ENCODE measurements at places on chromosomes 16 and 17. TPM values are rescaled to one million over a fixed set of nuclear protein-coding genes. Genes with fewer than 3 reads are reported as not detected.

GRCh38 chr16:3577302-3577752, at the start of gene NLRC3:
Gene NLRC3, minus strand, starts transcription at chr16:3577403. Its CDS starts 12,367 bp downstream, at chr16:3565036.
- peak within 1 kb of the TSS; percentile 76 for H3K27ac ChIP-seq
- H3K27me3 ChIP-seq: no peaks in the 10 kb centered on the region
- DNase-seq: peak; percentile 32
- H3K36me3 ChIP-seq: no peaks in the 10 kb centered on the region
- H3K4me3 ChIP-seq: peak within 1 kb of the TSS; percentile 98

The CEMP1 gene
- 0.16 TPM for total RNA-seq

DNA sequence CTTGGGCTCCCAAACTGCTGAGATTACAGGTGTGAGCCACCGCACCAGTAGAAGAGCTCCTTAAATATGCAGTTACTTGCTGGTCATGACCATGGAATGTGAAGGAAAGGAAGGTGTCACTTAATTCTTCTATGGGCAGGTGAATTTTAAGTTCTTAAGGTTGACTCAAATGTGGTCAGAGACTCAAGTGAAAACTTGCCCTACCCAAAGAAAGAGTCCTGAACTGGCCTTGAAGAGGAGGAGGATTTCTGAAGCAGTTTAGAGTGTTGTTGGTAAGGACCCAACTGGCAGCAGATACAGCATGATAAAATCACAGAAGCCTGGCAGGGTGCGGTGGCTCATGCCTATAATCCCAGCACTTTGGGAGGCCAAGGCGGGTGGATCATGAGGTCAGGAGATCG, 29.4 kb downstream of the CHD9 start:
- H3K27me3 ChIP-seq: no peaks in the 10 kb centered on the region
- no peak overlapping the region for H3K4me3 ChIP-seq
- no peaks in the 10 kb centered on the region for H3K36me3 ChIP-seq
- DNase-seq: no peak
- H3K27ac ChIP-seq: no peak overlapping the region

The ZC3H18 gene
- total RNA-seq: 91.4 TPM

GRCh38 chr17:7834542-7834956, 532 bp downstream of the KDM6B start:
- H3K27me3 ChIP-seq: peaks cover 5% of the 10 kb centered on the region
- peak overlapping the region; percentile 86 for H3K4me3 ChIP-seq
- no peaks in the 10 kb centered on the region for H3K36me3 ChIP-seq
- peaks cover 37% of the 10 kb centered on the region for H3K4me1 ChIP-seq
- DNase-seq: no peak
- peak overlapping the region; percentile 98 for H3K27ac ChIP-seq

DNA sequence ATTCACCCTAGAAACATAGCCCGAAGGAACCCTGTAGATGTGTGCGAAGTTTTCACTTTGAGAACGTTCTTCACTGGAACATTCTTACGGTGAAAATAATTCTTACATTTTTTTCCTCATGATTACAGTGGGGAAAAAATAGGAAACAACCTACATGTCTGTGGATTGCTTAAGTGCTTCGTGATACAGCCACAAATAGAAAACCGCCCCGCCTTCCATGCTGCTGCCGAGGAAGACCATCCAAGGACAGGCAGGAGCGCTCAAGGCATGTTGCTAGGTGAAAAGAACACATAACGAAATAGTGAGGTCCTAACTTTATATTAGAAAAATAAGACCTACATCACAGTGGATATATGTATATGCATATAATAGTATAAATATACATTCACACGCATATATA, 78.8 kb downstream of the BMERB1 start:
- H3K4me3 ChIP-seq: no peak overlapping the region
- H3K4me1 ChIP-seq: no peaks in the 10 kb centered on the region

The TK2 gene
- 5.6 TPM for total RNA-seq

- no peak overlapping the region for H3K4me3 ChIP-seq
- no peaks in the 10 kb centered on the region for H3K36me3 ChIP-seq
- no peak overlapping the region for H3K27ac ChIP-seq
- no peak for DNase-seq
Observed at GRCh38 chr17:15298176-15298575, 33.0 kb upstream of the PMP22 start.

The ATP2A1 gene
- total RNA-seq: 1.9 TPM

DNA sequence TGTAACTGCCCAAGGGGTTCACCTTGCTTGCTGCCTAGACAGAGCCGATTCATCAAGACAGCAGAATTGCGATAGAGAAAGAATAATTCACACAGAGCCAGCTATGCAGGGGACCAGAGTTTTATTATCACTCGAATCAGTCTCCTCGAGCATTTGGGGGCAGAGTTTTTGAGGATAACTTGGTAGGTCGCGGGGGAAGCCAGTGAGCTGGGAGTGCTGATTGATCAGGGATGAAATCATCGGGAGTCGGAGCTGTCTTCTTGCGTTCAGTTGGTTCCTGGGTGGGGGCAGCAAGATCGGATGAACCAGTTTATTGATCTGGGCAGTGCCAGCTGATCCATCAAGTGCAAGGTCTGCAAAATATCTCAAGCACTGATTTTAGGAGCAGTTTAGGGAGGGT, 9.1 kb downstream of the ITGAM start:
- no peaks in the 10 kb centered on the region for H3K36me3 ChIP-seq
- no peaks in the 10 kb centered on the region for H3K27me3 ChIP-seq
- no peak overlapping the region for H3K27ac ChIP-seq
- no peak overlapping the region for H3K4me3 ChIP-seq

The SCARF1 gene
- total RNA-seq: 0.94 TPM

- H3K27ac ChIP-seq: no peak overlapping the region
- peaks cover 44% of the 10 kb centered on the region for H3K4me1 ChIP-seq
- H3K4me3 ChIP-seq: no peak overlapping the region
- H3K27me3 ChIP-seq: no peaks in the 10 kb centered on the region
Observed at GRCh38 chr16:67155295-67156142, 4.2 kb downstream of the TRADD start.

DNA sequence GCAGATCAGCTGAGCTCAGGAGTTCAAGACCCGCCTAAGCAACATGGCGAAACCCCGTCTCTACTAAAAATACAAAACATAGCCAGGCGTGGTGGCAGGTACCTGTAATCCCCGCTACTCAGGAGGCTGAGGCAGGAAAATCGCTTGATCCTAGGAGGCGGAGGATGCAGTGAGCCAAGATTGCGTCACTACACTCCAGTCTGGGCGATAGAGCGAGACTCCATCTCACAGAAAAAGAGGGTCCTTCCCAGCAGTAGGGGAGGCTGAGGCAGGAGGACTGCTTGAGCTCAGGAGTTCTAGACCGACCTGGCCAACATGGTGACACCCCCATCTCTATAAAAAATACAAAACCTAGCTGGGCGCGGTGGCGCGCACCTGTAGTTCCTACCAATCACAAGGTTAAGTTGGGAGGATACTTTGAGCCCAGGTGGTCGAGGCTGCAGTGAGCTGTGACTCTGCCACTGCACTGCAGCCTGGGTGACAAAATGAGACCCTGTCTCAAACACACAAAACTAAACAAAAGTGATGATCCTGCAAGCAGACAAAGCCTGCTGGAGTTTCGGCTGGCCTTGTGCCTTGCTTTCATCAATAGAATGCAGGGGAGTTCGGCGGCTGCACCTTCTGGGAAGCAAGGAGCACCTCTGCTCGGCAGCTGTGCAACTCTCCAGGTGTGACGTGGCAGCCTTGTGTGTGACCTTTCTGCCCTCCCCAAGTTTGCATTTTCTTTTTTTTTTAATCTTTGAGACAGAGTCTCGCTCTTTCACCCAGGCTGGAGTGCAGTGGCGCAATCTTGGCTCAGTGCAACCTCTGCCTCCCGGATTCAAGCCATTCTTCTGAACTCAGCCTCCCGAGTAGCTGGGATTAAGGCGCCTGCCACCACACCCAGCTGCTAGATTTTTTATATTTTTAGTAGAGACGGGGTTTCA, 12.4 kb upstream of the YWHAE start:
- no peak overlapping the region for H3K4me3 ChIP-seq
- H3K27me3 ChIP-seq: no peaks in the 10 kb centered on the region
- DNase-seq: no peak
- no peak overlapping the region for H3K27ac ChIP-seq
- no peaks in the 10 kb centered on the region for H3K4me1 ChIP-seq
- no peaks in the 10 kb centered on the region for H3K36me3 ChIP-seq

The KRTAP2-2 gene
- not detected for total RNA-seq

The EFCAB13 gene
- total RNA-seq: 4.0 TPM

DNA sequence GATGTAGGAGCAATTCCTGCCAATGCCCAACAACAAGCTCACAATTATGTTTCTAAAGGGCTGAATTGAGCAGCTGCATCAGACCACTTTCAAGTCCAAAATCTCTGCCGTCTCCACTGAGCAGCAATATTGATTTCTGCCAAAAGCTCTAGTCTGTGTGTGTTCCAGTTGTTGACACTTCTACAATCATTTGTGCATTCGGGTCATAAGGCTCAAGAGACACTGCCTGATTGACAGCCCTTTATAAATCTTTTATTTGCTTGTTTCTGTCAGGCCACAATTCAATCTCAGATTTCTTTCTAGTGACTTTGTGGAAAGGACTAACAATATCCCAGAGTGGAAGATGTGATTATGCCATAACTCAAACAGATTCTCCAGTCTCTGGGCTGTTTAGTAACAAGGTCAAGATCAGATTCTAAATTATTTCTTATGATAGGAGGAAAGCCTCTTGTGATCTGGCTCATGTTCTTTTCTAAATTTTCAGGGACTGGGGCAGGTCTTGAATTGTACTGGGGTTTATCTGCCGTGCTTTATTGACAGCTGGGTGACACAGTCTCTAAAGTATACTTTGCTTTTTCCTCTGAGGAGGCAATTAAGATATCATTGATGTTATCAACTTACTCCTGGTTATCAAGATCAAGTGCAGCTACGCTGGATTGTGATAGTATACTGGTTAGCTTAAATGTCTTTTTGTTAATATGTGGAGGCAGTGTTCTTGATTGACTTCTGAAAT, 377.1 kb downstream of the CNTNAP4 start:
- H3K27ac ChIP-seq: no peak overlapping the region
- H3K27me3 ChIP-seq: no peaks in the 10 kb centered on the region
- no peak for DNase-seq
- no peaks in the 10 kb centered on the region for H3K4me1 ChIP-seq

All from CD8-positive, alpha-beta memory T cell (primary cell).